Non-pigmented ciliary epithelial cell (primary cell): ENCODE measurements at places on chromosomes 5 and 9.

GRCh38 chr5:95892784-95893354, 68.8 kb downstream of the ELL2 start:
- no peak for DNase-seq

DNA sequence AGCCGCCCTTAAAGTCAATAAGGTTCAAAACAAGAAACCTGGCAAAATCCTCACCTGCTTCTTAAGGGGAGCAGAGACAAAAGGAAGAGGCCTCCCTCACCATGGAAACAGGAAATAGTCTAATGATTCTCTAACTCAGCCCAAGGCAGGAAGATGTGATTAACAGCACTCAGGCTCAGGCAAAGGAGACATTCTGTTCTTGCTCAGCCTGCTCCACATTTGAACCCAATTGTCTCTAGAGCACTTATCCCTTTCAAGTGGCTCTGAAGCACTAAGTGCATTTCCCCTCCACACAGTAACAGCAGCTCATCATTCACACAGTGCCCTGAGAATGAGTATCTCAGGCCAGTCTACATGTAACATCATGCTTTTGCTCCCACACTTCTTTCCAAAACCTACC, 72.3 kb downstream of the NIPSNAP3B start:
- DNase-seq: no peak

DNA sequence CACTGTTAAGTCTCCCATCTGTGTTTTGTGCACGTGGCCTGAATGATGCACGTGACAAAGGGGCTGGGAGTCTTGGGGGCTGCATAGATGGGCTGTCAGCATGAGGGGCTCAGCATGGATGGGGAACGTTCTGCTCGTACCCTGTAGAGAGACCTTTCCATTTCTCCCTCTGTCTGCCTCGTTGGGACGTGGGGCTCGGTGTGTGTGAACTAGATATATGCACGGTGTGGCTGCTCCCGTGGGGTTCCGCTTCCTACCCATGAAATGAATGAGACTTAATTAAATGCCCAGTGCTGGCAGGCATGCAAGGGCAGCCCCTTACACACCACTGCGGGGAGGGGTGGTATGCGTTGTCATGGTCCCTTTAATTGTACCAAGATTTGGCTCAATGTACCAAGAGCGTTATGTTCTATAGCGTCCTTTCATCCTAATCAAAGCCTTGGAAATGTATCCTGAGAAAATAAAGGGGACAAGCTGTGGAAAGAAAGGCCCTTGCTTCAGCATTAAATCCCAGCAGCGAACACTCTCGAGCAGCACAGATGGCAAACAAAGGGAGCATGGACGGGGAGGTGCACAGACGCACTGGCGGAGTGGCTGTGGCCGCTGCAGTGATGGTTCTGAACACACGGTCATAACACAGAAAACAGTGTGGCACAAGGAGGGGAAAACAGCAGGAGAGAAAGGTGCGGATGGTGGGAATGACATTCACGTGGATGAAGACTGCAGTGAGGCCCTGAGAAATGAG, 66.8 kb downstream of the RASGEF1C start:
- DNase-seq: no peak

DNA sequence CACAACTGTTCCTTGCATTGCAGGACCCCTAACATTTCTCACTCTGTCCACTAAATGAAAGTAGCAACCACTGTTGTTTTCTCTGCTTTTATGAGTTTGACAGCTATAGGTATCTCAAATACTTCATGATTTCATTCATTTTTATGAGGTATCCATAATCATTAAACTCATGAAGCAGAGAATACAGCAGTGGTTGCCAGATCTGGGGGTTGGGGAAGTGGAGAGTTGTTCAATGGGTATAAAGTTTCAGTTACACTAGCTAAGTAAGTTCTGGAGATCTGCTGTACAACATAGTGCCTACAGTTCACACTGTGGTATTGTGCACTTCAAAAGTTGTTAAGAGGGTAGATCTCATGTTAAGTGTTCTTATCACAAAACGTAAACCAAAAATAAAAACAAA, 23.4 kb upstream of the CAMK4 start:
- no peak for DNase-seq

DNA sequence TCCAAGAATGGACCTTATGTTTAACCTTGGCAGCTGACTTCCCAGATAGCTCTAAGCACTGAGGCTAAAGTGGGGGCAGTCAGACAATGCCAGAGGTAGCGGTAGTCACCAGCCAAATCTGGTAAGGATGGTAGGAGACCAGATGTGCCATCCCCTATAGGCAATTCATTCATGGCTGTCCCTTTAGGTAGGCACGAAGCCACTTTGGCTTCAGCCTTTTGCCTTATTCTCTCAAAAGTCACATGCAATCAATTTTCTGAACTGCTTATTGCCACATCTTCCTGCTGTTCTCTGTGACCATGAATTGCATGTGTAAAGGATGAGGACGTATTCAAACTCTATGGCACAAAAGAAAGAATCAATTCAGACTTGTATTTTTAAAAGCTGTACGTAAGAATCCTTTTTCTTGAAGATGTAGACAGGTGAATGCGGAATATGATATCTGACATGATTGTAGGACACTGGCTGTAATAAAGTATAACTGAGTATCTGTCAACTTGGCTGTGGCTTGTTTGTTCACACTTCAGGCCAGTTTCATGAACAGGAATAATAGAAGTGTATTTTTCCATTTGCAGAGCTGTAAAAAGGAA, 611.7 kb downstream of the NR2F1-AS1 start:
- no peak for DNase-seq
